Retinal pigment epithelial cell (primary cell): ENCODE measurements at places on chromosomes 16 and 17.

DNA sequence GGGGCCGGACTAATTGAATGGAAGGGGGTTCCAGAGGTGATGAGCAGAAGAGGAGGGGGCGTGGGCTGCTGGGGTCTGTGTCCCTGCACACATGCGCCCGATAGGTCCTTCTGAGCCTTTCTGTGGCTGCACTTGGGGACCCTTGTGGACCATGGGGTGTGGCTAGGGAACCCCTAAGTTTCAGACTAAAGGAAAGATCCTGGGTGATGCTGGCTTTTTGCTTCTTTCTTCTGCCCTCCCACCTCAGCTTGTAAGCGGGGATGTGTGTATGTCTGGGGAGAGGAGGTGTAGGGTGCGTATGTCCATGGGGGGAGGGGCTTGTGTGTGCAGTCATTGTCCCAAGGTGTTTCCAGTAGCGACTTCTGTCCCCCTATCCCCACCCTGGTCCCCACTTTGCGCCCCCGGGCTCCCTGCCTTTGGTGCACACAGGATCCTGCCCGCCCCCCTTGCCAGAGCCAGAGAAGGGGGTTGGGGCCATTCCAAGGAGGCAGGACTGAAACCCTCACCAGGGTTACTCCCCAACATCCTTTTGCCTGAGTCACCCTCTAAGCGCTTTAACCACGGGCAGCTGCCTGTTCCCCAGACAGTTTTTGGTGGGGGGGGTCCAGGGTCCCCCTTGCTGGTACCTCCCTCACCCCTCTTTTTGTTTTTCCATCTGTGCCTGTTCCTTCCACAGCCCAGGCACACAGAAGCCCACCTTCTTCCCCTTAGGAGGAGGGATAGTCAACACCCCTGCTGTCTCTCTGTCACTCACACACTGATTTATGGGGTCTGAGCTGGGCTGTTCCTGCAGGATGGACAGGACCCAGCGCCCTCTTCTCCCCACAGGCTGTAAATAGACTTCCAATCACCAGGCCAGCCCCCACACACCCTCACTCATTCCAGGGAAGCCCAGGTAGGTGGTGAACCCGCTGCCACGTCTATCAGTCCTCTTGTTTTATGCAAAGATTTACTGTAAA is 83.2 kb downstream of the ARHGAP23 start:
- DNase-seq = no peak

GRCh38 chr17:38741461-38741860 is 6.7 kb downstream of the PCGF2 start:
- DNase-seq = no peak

- no peak for DNase-seq
These were observed 387 bp upstream of the ASB16 start for GRCh38 chr17:44170135-44170498.

DNA sequence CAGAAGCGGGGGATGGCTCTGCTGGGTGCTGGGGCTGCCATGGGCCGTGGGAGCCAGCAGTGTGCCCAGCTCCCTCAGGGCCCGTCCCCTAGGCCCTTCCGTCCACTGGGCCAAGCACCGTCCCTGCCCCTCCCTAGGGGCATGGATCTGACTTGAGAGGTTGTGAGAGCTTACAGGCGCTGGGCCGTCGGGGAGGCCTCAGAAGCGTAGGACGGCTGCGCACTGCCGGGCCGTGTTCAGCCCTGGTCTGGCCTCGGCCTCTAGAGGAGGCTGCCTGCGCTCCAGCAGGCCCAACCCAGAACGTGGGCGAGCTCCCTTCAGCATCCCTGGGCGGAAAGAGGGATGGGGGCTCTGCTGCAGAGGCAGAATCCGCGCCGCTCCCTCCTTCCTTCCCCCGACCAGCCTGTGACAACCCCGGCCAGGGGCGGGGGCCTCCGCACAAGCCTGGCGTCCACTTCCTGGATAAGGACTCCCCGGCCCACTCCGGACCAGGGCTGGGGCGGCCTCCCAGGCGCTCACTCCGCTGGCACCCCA is 685 bp upstream of the MPG start:
- DNase-seq = no peak

- no peak for DNase-seq
These were observed 4.6 kb upstream of the SOCS1 start for GRCh38 chr16:11260596-11260966.

DNA sequence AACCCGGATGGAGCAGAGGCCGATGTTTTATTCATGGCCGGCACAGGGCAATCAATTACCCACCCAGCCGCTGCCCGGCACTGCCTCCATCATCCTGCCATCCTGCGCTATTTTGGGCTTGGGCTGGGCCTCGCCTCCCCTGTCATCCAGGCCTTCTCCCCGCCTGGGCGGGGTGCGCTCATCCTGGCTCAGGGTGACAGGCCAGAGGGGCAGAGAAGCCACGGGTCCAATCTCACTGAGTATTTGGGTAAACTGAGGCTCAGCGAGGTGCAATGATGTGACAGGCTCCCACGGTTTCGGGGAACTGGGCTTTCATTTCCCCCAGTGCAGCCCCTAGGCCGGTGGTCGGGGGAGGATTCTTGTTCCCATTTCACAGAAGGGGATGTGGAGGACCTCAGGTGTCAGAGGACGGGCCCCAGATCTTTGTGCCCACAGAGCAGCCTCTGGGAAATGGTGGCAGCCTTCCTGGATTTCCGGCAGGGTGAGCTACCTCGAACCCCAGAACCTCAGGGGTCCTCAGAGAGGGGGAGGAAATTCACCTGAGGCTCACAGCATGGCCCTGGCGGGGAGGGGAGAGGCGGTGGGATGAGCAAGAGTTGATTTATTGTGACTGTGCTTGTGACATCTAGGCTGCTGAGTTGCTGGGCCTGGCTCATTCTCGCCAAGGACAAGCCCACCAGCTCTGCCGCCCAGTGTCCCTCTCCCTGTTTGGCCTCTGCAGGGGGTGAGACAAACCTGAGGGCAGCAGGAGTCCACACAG is 23.8 kb upstream of the KCNJ12 start:
- no peak for DNase-seq

- DNase-seq = no peak
These were observed 9.2 kb upstream of the ZNF652 start for GRCh38 chr17:49370971-49371834.

DNA sequence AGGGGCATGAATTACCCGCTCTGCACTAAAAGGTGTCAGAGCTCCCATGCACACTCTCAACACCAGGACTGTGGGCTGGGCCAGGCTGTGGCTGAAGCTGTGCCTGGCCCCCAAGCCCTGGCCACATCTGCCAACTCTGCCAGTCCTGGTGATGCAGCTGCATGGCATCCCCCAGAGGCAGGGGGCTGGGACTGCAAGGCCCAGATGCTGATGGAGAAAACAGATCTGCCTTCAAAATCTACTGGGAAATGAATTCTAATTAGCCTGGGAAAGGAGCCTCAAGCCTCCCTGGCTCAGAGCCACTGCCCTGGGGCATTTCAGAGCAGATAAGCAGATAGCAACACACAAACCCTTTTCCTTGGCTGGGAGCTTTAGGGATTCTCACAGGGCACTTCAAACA is 3.4 kb downstream of the CHST6 start:
- DNase-seq = no peak

DNA sequence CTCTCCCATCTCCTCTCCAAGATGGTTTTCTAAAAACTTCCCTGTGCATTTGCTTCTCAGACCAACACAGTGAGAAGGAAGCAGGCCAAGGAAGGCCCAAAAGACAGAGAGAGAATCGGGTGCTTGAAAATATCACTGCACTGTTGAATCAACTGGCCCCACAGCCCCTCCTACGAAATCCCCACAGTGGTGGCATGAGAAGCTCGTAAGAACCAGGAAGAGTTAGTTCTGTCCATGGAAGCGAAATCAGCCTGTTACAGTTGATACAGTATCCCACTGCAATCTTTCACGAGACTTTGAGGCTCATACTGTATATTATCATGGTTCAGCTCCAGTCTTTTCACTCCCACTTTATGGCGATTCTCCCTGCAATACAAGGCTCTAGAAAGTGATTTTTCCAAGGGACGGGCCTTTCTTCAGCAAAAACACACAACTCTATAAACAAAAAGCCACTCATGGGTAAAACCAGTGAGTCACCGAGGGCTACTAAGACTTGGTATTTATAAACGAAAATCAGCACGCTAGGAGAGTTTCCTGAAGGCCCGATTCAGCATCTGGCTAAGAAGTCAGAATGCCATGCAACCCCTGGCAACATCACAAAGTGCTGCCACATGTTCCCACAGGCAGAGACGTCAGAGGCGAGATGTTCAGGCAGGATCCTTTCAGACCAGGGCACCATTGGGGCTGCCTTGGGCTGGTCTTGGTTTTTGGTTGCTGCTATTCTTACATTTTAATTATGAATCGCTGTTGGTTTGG is 185.7 kb downstream of the IRX5 start:
- no peak for DNase-seq

DNA sequence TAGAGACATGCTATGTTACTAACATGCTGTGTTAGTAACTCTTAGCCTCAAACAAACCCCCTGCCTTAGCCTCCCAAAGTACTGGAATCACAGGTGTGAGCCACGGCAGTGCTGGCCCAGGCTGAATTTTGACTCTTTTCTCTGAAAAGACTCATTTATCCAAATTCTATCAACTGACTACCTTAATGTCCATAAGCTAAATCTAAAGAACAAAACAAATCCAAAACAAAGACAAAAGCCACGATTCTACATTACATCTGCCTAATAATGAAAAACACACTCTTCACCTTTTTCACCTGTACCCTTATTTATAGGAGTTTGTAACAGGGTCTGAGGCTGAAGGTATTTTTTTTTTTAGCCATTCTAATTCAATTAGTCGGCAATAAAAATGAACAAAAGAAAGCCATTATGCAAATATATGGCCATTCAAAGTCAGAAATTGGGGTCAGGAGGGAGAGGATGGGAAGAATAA is 432.5 kb downstream of the RBFOX1 start:
- no peak for DNase-seq

GRCh38 chr17:82029391-82029790 is 2.1 kb upstream of the RAC3 start:
- no peak for DNase-seq

DNA sequence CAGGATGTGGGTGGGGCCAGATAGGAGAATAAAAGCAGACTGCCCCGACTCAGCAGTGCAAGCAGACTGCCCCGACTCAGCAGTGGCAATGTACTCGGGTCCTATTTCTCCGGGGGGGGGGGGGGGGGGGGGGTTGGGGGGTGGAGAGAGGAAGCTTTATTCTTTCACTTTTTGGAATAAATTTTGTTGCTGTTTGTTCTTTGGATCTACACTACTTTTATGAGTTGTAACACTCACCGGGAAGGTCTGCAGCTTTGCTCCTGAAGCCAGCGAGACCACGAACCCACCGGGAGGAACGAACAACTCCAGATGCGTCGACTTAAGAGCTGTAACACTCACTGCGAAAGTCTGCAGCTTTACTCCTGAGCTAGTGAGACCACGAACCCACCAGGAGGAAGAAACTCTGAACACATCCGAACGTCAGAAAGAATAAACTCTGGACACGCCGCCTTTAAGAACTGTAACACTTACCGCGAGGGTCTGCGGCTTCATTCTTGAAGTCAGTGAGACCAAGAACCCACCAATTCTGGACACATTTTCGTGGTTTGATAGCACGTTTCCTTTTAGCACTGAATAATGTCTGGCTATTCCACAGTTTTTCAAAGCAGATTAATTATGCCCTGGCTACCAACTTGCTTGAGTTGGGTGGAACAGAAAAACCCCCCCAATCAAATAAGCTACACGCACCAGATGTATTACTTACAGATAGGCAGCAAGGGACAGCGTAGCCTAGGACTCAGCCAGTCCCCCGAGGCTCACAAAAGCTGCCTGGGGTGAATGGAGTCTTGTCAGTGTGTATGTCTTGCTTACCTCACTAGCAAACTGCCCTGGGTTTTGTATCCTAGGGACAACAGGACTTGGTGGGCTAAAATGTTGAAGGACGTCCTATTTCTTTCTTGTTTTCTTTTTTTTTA is 11.9 kb downstream of the FZD2 start:
- DNase-seq = no peak

DNA sequence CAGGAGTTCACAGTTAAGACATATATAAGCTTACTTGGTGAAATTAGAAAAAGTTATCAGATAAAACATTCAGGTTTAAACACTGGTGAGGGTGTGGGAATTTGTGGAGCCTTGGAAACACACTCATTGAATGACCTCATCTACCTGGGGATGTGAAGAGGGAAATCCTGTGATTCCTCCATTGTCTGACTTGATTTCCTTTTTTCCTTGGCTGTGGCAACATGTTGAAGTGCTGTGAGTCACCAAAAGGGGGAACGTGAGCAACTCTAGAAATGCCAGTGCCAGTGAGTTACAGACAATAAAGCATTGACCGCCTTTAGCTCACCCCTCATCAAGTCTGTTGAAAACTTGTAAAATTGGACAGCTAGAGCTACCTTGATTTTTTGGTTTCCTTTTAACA is 1.8 kb downstream of the HMOX2 start:
- DNase-seq = no peak

- no peak for DNase-seq
These were observed 95.6 kb downstream of the PGS1 start for GRCh38 chr17:78473951-78474613.

DNA sequence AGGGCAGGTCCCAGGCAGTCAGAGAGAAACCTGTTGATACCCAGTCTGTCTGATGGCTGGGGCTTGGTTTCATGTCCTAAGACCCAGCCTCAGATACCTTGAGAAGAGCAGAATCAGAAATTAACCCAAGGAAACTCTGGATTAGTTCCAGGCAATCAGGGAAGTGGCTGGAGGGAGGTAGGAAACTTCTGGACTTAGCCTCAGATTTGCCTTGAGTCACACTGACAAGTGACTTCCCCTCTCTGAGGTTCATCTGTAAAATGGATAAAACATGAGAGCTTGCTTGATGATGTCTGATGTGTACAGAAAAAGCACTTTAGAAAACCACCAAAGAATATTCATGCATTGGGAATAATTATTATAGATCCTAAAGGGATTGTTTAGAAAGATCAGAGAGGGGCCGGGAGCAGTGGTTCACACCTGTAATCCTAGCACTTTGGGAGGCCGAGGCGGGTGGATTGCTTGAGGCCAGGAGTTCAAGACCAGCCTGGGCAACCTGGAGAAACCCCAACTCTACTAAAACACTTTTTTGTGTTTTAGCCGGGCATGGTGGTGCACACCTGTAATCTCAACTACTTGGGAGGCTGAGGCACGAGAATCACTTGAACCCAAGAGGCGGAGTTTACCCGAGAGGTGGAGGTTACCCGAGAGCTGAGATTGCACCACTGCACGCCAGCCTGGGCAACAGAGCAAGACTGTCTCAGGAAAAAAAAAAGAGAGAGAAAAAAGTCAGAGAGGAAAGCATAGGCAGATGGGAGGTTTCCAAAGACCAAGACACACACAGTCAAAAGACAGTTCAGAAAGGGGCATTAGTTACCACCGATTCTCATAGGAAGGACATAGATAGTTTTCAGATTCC is 3.8 kb downstream of the CIITA start:
- DNase-seq = no peak

- DNase-seq = no peak
These were observed 156.4 kb downstream of the SNX29 start for GRCh38 chr16:12132850-12133440.

GRCh38 chr17:40779181-40779909 is 3.0 kb downstream of the KRT27 start:
- no peak for DNase-seq
